Right renal pelvis (tissue), 4 donors: ENCODE measurements at places on chromosomes 1 and 21. TPM values are rescaled to one million over a fixed set of nuclear protein-coding genes. Genes with fewer than 3 reads are reported as not detected.
A peak's percentile ranks its signal among the peaks of the same experiment; 100 is the strongest.

DNA sequence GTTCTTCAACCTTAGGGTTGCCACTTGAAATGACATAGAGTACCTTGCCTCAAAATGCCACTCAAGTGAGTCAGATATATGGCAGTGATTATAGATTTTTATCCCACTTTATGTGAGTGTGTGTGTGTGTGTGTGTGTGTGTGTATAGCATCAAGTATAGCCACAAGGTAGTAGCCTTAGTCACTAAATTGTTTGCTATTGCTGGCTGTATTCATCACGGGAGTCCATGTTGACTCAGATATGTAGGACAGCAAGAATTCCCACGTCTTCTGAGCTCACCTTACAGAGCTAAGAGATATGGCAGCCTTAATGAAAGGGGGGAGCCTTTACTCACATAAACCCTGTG, 9.3 kb downstream of the ETS2 start:
- DNase-seq = no peak

GRCh38 chr1:6292102-6292501, 31.2 kb upstream of the GPR153 start:
- no peak for DNase-seq

DNA sequence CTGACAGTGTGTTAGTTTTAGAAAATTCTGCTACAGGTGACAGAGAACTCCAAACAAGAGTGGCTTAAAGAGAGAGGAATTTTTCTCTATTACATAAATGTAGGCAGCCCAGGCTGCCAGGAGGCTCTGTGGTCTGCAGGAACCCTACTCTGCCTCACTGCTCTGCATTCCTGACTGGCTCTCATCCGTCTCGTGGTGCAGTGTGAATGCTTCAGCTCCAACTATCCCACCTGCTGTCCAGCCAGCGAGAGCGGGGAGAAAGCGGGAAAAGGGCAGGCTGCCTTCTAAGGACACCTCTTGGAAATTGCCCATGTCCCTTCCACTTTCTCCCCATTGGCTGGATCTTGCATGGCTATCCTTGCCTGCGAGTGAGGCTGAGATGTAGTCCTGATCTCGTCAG, 131.3 kb downstream of the PEX14 start:
- DNase-seq = no peak

Gene SERINC2
- polyA plus RNA-seq = 42.5 TPM

Gene PLA2G5
- not detected for polyA plus RNA-seq

DNA sequence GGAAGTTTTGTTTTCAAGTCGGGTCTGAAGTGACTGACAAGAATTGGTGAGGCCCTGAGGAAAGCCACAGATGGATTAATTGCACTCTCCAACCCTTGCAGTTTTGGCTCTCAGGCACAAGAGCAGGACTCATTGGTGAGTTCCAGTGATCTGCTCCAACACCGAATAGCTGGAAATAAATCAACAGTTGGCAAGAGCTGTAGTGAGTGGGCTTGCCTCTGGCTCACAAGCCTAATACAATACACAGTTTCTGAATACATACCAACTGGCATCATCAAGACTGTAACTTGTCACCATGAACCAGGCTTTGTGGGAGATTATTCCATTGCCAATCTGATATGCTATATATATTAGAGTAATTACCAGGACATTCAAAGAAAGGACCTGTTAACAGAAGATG, 131.6 kb downstream of the GRIK1 start:
- DNase-seq = no peak

- no peak for DNase-seq
These were observed 27.7 kb upstream of the TTLL10 start for GRCh38 chr1:1146026-1146425.

DNA sequence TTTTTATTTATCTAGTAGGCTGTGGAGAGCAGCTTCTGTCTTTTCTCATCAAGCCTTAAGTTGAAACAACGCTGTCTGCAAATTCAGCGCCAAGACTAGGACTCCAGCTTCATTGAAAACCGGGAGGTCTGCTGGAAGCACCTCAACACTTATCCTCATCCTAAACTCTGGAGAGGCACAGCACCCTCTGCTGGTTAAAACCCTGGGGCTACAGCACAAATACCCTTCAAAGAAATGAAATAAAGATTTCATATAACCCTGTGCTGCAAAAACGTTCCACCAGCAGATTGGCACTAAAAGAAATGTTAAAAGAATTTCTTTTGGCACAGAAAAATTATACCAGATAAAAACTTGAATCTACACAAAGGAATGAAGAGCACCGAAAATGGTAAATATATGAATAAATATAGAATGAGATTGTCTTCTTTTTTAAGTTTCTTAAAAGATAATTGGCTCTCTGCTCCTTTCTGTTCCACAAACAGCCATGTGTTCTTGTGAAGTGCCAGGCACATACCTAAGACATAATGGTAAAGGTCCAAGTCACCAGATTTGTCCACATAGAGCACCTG, 227.7 kb upstream of the SAMSN1 start:
- no peak for DNase-seq

DNA sequence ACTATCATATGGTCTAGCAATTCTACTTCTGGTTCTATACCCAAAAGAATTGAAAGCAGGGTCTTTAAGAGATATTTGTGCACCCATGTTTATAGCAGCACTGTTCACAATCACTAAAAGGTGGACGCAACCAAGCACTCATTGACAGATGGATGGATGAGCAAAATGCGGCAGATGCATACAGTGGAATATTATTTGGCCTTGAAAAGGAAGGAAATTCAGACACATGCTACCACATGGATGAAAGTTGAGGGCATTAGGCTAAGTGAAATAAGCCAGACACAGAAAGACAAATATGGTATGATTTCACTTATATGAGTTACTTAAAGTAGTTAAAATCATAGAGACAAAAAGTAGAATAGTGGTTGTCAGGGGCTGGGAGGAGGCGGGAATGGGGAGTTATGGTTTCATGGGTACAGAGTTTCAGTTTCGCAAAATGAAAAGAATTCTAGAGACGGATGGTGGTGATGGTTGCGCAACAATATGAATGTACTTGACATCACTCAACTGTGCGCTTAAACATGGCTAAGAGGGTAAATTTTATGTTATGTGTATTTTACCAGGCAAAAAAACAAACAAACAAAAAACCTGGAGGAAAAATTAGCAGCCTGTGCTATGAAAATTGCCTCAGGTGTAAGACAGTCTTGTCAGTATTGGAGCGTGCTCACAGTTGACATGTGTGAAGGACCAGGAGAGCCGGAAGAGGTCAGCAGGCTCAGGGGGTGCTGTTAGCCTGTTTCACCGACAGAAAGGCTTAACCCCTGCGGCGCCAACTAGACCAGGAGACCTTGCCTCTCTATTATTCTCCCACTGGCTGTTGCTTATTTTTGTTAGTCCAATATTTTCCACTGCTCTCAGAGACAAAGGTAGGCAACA, 26.5 kb downstream of the CD247 start:
- DNase-seq = no peak

Gene SELENON
- 91.0 TPM for polyA plus RNA-seq

GRCh38 chr1:3504822-3505153, 50.3 kb downstream of the ARHGEF16 start:
- DNase-seq = no peak

DNA sequence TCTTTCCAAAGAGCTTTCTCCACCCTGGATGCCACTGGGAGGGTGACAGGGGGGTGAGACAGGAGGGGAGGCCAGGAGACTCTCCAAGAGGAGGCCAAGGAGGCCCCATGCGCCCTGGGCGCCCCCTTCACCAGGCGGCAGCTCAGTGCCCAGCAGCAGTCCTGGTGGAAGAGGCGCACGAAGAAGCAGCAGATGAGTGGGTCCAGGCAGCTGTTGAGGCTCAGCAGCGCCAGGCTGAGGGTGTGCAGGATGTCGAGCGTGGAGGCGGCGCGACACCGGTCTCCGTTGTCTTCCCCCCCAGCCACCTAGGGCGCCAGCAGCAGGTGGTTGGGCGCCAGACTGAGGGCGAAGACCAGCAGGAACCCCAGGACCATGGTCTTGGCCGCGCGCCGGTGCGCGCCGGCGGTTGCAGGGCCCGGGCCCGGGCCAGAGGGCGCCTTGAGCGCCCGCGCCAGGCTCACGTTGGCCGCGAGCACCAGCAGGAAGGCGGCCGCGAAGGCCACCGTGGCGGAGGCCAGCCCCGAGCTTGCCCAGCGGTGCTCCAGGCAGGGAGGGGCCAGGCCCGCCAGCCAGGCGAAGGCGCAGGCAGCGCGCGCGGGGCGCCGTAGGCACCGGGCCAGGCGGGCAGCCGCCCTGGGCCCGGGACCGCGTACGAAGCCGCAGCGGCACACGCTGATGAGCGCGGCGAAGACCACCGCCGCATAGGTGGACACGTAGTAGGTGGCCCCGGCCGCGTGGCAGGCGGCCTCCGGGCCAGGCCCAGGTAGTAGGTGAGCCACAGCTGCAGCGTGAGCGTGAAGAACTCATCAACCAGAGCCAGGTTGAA, 8.6 kb downstream of the TMEM35B start:
- no peak for DNase-seq

- DNase-seq = no peak
These were observed 8.0 kb downstream of the SMAP2 start for GRCh38 chr1:40381268-40382107.

DNA sequence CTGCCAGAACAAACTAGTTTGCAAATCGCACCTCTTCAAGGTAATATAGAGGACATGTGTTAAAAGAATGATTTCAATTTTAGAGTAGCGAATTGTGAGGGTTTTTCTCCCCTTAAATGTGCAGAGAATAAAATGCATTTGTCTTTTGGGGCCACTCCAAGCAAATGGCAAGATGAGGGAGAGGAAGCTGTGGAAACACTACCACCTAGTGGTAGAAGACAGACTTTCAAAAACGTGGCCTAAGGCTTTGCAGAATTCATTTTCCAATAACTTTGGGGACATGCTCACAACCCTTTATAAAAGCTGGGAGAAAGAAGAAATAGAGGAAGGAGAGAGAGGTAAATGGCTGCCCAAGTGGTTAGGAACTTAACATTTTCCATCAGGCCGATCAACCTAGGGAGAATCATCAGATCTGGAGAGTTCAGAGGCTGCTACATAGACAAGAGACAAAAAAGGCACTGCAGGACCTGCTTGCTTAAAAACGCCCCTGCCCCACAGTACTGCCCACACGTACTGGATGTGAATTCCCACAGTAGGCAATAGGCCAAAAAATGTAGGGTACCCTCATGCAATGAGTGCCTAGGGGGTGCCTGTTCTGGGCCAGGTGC, 15.7 kb upstream of the RCAN1 start:
- peak; percentile 41 for DNase-seq

GRCh38 chr1:24896596-24897262, 33.3 kb downstream of the RUNX3 start:
- DNase-seq = no peak

Gene CRYBG2
- 0.80 TPM for polyA plus RNA-seq

GRCh38 chr1:37519613-37520012, 5.0 kb upstream of the MEAF6 start:
- DNase-seq = no peak

DNA sequence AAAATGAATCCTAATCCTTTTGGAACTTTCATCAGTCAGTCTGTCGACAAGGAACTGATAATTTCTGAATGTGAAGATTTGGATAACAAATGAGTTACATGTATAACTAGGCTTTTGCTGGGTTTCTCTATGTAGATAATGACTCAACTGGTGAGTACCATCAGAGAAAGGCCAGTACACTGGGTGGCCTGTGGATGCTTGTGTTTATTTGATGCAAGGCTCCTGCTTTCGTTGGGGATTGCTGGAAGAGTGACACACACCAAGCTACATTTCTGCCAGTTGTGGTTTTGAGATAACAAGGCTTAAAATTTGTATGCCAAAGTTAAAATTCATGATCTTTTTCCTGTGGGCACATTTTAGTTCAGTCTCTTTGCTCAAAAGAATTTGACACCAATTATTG, 115.7 kb upstream of the UBE2U start:
- no peak for DNase-seq

DNA sequence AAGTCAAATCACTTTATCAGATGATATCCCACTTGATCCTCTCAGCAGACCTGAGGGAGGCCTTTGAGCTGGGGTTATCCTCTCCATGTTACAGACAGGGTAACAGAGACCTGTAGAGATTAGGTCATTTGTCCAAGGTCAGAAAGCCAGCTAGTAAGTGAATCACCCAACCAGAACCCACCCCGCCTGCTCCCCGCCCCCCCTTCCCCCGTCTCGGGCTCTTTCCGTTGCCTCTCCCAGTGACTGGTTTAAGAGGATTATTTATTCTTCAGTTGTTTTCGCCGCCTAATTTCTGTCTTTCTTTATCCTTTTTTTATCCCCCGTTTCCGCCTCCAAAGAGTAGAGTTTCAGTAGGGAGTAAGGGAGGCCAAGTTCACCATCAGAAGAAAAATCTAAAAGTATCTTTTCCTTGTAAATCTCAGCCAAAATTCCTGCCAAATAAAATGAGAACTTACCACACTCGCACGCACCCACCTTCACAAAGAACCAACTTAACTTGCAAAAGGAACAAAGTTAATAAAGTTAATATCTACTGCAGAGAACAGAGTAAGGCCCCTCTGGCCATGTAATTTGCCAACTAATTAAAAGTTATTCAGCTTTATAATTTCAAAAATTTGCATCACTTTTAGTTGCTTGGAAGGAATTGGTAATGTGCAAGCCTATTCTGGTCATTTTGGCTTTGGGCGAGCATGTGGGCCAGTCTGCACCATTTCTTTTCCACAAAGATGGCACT, 76.8 kb upstream of the TRABD2B start:
- DNase-seq = no peak

DNA sequence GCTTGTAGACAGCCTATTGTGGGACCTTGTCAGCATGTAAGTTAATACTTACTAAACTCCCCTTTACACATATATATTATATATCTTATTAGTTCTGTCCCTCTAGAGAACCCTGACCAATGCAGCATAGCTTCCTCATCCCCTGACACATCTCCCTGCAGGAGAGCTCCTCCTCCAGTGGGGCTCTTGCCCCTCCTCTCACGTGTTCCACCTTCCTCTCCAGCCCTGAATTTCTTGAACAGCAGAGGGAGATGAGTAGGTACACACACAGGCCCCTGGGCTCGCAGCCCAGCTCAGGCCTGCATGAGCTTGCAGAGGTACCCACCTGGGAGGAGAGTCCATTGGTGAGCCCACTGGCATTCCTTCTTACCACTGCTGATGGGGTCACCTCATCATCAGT, 27.3 kb upstream of the GOLT1A start:
- DNase-seq = no peak

- DNase-seq = no peak
These were observed 17.2 kb downstream of the DSCAM start for GRCh38 chr21:40829791-40830190.

Gene AZIN2
- polyA plus RNA-seq = 8.0 TPM

Gene CELA3B
- polyA plus RNA-seq = 0.13 TPM

DNA sequence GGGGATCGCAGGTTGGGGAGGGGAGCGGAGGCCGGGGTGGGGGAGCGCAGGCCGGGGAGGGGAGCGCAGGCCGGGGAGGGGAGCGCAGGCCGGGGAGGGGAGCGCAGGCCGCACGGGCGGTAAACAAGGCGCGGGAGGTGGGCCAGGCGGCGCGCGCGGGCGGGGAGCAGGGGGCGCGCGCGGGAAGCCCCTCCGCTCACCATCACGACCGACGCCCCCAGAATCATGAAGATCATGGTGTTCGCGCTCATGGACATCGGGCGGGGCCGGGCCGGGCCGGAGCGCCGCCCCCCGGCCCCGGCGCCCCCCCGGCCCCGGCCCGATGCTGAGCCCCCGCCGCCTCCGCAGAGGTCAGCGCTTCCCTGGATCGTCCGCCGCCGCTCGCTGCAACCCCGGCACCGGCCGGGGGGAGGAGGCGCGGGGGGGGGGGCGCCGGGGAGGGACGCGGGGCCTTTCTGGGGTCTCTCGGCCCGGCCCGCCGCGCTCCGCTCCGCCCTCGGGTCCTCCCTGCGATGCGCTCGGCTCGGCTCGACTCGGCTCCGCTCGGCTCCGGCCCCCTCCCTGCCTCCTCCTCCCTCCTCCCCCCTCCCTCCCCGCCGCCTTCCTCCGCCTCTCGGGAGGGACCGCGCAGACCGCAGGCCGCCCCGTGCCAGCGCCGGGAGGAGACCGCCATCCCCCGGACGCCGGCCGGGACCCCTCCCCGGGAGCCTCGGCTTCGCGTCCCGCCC, at the start of gene TMEM240:
TMEM240 (minus strand) TSS at position 535 of the 728 bp plus-strand sequence; CDS start at position 257, 278 bp downstream.
- peak; percentile 53 for DNase-seq
